SK-MEL-5 (cell line): ENCODE measurements at places on chromosomes 1 and 21.

DNA sequence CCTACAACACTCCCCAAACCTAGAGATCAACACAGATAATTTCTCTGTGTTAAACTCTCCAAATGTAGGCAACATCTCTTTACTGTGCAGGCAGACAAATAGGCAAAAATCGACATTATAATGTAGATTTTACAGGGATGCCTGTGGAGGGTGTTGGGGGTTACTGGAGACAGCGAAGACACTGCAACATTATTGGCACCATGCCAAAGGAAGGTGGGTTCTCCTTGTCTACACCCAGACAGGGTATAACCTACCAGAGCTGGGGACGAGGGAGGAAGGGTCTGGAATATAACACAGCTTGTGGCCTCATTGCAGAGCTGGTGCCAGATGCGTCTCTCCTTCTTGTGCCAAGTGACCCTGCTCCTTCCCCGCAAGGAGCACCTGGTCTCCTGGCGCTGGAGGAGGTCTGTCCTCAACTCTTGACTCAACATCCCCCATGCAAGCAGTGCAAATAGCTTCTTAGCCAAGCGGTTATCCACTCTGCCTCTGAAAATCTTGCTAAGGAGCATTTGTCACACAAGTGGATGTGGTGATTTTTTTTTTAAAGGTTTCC is 404.0 kb downstream of the PRDM2 start:
- DNase-seq, result no peak

DNA sequence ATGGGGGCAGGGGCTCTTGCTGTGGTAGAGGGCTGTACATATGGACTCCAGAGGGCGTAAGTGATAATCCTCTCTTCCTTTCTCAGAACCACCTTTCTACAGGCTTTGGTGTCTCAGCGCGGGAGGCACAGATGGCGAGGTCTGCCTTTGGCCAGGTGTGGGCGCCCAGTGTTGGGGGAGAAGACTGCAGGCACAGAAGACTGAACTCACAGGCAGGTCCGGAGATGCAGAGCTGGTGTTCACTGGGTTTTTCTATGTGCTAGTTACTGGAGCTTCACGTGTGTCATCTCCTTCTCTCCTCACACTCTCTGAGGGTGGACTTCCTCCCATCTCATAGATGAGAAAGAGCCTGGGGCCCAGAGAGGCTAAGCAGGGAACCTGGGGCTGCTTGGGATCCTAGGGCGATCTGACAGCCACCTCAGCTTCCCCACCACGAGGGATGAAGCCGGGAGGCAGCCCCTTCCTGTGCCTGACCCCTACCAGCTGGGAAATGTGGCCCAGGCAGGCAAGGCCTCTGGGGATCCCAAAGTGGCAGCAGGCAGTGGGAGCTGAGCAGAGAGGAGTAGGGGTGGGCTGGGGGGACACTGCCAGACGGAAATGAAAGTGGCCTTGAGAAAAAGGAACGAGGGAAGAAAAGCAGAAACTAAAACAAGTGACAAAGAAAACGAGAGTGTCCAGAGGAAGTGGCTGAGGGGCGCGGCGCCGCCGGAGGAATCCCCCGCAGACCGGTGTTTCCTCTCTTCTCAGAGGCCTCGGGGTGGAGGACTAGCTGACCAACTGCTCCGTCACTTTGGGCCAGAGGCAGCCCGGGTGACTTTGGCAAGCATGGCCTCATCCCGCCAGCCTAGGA is 191.6 kb downstream of the HIVEP3 start:
- no peak for DNase-seq

DNA sequence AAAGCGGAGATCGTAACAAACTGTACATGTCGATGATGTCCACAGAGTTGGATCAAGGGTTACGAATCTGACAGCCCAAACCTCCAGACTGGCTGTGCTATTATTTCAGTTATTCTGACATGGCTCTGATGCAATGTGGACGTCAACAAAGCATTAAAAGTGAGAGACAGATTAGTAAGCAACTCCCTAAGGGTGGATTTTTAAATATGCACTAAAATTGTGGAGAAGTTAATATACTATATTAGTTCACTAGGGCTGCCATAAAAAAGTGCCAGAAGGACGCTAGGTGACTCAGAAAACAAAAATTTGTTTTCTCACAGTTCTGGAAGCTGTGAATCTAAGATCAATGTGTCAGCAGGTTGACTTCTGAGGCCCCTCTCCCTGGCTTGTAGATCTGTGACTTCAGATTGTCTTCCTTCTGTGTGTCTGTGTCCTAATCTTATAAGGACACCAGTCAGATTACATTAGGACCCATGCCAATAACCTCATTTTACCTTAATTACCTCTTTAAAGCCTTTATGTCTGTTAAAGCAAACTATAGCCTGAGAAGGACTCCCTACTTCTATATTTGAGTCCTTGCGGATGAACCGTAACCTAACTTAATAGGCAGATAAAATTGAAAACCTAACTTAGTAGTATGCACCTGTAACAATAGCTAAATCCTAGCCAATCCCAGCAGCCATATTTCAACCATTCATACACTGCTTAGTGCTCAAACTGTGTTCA is 66.0 kb upstream of the BACH1 start:
- no peak for DNase-seq

DNA sequence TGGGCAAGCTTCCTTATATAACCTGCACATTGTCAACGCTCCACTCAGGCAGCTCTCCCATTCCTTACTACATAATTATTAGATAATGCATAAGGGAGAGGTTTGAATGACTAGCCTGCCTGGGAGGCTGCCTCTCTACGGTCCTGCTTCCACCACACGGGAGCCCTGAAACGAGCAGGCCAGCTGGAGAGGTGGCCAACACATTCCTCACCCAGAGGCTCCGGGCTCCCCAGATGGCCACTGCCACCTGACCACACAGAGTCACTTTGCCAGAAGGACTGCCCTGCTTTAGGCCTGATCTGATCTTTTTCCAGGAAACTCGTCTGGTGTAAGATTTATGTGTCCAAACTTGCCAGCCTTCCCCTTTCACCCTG is 27.9 kb downstream of the HIVEP3 start:
- no peak for DNase-seq

DNA sequence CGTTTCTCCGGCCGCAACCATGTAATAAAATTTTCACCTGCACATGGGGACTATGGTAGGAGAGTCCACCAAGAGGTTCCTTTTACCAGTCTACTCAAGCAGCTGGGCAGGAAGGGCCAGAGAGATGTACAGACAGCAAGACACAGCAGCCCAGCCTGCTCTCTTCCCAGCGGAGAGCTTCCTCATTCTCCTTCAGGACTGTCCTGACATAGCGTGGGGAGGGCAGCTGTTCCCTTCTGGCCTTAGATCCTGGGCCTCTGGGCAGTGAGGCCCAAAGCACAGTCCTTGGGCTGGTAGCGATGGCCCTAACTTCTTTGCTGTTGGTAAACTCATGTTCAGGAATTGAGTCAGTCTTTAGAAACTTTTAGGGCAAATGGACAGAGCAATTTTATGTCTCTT is 89.1 kb downstream of the BCAR3 start:
- no peak for DNase-seq

DNA sequence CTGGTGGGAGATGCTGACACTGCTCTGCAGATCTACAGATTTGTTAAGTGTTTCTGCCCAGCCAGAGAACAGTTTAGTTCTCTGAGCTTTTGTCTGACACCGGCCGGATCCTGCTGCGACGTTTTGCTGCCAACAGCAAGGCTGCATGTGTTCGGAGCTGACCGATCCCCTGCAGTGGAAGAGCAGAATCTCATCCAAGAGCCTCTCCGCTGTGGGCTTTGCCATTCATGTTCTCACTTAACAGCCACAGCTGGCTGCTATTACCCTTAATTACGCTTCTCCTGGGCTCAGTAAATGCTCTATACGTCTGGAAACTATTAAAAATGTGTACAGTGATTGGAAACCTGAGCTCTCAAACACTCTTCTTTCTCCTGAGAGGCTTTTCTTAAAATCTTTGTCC is 105.3 kb downstream of the BCAR3 start:
- DNase-seq, result no peak
